ENCODE measurements at places on chromosomes 6 and 20. TPM values are rescaled to one million over a fixed set of nuclear protein-coding genes. Genes with fewer than 3 reads are reported as not detected.

RCAN2 gene
- 1.5 TPM for total RNA-seq

RIPPLY2 gene
- total RNA-seq: 0.87 TPM

MAP3K5 gene
- 24.2 TPM for total RNA-seq

RSPO3 gene
- 2.6 TPM for total RNA-seq

LIN28B gene
- total RNA-seq: not detected

RHAG gene
- total RNA-seq: not detected

PLN gene
- 0.11 TPM for total RNA-seq

LY6G6D gene
- not detected for total RNA-seq

MACROD2 gene
- 3.6 TPM for total RNA-seq

ATP6V1G2 gene
- total RNA-seq: 2.0 TPM

PACRG gene
- 0.33 TPM for total RNA-seq

GJA1 gene
- total RNA-seq: 355 TPM

ARFGEF3 gene
- total RNA-seq: 1.7 TPM

FILIP1 gene
- total RNA-seq: 0.62 TPM

IL17F gene
- total RNA-seq: not detected
